Stimulated activated CD4-positive, alpha-beta T cell treated with anti-CD3 and anti-CD28 coated beads, Interleukin-2, amount 100 ng/mL, for 4 hours (primary cell): ENCODE measurements at places on chromosomes 13 and 19.

- DNase-seq = no peak
Observed at GRCh38 chr19:20423381-20424197, 142.0 kb downstream of the ZNF737 start.

GRCh38 chr19:58350001-58350861, 3.1 kb downstream of the A1BG start:
- DNase-seq = no peak

DNA sequence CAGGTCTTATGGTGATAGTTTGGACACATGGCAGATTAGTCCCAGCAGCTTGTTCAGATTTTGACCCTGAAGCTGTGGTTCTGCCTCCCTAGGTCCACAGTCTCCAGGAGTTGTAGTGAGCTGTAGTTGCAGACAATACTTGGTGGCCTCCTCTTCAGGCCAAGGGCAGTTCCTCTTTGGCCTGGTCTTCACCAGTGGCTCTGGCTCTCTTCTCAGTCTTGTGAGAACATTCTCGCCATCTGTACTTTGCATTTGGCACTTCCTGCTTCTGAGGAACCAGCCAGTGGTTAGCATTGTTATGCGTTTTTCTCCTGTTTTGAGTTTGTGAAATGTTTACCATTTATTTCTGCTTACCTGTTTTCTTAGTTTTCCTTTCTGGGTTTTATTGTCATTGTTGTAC, 40.7 kb downstream of the PCCA start:
- DNase-seq = no peak

- DNase-seq = no peak
Observed at GRCh38 chr13:95056266-95056665, 245.0 kb downstream of the ABCC4 start.

- no peak for DNase-seq
Observed at GRCh38 chr19:7337380-7338194, 11.2 kb upstream of the ARHGEF18 start.

GRCh38 chr13:95382411-95382810, 81.2 kb upstream of the ABCC4 start:
- no peak for DNase-seq

- no peak for DNase-seq
Observed at GRCh38 chr13:20993661-20994440, 67.5 kb downstream of the LATS2 start.

- DNase-seq = no peak
Observed at GRCh38 chr13:27662738-27663470, 41.2 kb downstream of the POLR1D start.

- DNase-seq = no peak
Observed at GRCh38 chr19:55161571-55162322, 4.2 kb upstream of the TNNI3 start.

DNA sequence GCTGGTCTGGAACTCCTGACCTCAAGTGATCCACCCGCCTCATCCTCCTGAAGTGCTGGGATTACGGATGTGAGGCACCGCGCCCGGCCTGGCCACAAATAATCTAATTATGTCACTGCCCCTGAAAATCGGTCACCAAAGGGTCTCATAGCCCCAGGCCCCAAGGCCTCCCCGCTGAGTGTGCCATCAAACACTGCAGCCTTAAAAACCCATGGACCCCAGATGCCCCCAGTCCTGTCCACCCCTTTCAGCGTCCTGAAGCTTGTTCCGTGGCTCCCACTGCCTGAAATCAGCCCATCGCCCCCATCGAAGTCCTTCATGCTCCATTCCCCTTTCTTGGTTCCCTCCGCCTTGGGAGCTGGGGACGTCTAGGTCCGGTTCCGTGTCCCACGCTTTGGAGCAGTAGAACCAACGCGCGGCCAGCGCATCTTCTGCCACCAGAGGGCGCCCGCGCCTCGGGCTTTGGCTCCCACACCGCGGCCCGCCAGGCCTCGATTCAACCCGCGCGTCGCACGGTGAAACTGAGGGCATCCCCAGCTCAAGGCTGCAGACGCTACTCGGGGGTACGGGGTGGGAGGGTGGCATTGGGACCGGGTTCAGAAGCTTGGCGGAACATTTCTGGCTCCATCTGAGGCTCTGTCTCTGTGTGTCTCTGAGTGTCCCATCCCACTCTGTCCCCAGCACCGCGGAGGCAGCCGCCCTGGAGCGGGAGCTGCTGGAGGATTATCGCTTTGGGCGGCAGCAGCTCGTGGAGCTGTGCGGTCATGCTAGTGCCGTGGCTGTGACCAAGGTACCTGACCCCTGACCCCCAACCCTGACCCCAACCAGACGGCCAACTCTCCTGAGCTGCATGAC, 3.5 kb downstream of the YJEFN3 start:
- DNase-seq = peak; percentile 78

GRCh38 chr13:27022571-27023311, 148.9 kb downstream of the USP12 start:
- DNase-seq = no peak

- DNase-seq = no peak
Observed at GRCh38 chr19:52938761-52939160, 15.5 kb upstream of the ZNF888 start.

DNA sequence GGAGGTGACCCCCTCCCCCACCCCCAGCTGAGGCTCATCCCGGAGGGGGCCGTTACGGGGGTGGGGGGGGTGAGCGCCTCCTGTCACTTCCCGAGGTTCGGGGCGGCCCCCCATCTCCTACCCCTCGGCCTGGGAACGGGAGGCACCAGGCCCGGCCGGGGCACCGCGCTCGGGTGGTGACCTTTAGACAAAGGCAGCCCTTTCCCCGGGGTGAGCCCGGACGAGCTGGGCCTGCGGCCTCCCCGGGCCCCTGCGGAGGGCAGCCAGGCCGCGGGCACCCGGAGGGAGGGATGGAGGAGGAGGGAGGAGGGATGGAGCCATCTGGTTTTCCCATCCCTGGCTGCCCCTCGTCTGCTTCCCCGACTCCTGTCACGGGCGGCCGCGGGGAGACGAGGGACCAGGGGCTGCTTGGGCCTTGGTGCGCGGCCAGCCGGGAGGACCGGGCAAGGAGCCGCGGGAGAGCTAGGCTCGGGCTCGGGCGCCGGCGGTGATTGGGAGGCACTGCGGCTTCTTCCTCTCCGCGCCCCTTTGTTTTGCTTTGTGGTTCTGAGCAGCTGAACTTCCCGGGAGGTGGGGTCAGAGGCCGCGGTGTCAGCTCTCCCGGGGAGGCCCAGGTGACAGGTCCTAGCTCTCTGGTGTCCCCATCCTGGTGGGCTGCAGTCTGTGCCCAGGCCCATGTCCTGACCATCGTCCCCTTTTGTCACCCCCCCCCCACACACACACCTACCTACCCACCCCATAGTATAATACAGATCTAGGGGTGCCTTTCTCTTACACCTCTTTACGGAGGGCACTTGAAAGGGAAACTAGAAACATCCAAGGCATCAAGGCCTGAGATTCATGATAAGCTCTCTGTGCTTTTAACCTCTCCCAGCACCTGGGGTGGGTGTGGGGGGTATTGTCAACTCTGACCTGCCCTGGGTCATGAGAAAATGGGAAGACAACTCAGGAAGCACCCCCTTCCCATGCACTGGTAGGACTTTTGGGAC, 1.3 kb downstream of the BICRA start:
- peak; percentile 35 for DNase-seq

GRCh38 chr19:8457827-8458226, 13.1 kb downstream of the HNRNPM start:
- no peak for DNase-seq

GRCh38 chr19:3098141-3098514, 4.0 kb downstream of the GNA11 start:
- DNase-seq = no peak

DNA sequence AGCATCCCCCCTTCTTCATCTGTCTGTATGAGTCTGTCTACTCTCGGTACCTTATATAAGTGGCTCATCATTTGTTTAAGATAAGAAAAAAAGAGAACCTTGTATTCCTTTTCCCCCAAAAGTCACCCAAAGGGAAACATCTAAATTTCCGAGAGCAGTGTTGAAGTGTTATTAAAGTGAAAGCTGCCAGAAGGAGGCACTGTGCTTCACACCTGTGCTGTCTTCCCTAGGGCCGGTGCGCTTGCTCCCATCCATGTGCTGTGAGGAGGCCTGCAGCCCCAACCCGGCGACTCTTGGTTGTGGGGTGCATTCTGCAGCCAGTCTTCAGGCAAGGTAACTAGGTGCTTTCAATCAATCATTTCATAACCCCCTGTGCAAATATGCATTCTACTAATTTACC, 97.5 kb downstream of the TNFRSF19 start:
- no peak for DNase-seq

GRCh38 chr13:20769834-20770233, 3.9 kb downstream of the EEF1AKMT1 start:
- no peak for DNase-seq

GRCh38 chr19:18068395-18068794, 18.3 kb downstream of the IL12RB1 start:
- DNase-seq = no peak

- DNase-seq = no peak
Observed at GRCh38 chr19:41226053-41226873, 7.2 kb downstream of the AXL start.

- no peak for DNase-seq
Observed at GRCh38 chr19:18227781-18228271, 1.6 kb upstream of the PDE4C start.
